Epithelial cell of proximal tubule (primary cell): ENCODE measurements at places on chromosomes 16 and 17. TPM values are rescaled to one million over a fixed set of nuclear protein-coding genes. Genes with fewer than 3 reads are reported as not detected.

The KCNG4 gene
- not detected in 2 replicates for total RNA-seq

- DNase-seq, result no peak
Observed at GRCh38 chr16:86342161-86342834, 168.0 kb upstream of the FOXF1 start.

DNA sequence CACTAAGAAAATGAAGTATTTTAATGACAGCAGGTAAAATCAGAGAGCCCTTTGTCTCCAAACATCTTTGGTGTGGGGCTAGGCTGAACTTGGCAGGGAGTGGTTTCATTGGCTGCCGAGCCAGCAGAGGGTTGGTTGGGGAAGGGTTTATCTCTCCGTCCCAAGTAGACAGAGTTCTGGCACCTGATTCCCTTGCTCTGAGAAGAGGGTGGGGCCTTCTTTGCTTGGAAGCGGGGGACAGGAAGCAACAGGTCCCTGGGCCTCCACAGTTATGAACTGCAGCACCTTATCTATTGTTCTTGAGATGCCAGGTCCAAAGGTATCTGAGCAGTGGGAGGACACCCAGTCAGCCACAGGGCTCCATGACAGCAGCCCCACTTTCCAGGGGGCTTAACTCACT is 12.3 kb upstream of the CDH1 start:
- DNase-seq, result no peak

DNA sequence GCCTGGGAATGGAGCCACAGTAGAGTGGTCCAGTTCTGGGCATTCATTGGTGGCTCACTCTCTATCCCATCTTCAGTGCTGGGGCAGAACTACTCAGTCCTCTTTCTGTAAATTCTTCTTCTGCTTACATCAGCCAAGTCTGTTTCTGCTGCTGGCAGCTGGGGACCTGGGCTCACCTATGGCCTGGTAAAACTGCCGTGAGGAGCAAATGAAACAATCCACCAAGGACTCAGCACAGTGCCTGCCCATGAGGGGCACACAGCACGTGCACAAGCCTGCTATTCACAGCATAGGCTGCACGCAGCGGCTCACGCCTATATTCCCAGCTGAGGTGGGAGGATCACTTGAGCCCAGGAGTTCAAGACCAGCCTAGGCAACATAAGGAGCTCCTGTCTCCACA is 30.9 kb upstream of the SNN start:
- no peak for DNase-seq

- DNase-seq, result no peak
Observed at GRCh38 chr17:38317081-38317480, 20.1 kb downstream of the MRPL45 start.

- no peak for DNase-seq
Observed at GRCh38 chr17:40312131-40312731, 3.3 kb downstream of the RARA start.

DNA sequence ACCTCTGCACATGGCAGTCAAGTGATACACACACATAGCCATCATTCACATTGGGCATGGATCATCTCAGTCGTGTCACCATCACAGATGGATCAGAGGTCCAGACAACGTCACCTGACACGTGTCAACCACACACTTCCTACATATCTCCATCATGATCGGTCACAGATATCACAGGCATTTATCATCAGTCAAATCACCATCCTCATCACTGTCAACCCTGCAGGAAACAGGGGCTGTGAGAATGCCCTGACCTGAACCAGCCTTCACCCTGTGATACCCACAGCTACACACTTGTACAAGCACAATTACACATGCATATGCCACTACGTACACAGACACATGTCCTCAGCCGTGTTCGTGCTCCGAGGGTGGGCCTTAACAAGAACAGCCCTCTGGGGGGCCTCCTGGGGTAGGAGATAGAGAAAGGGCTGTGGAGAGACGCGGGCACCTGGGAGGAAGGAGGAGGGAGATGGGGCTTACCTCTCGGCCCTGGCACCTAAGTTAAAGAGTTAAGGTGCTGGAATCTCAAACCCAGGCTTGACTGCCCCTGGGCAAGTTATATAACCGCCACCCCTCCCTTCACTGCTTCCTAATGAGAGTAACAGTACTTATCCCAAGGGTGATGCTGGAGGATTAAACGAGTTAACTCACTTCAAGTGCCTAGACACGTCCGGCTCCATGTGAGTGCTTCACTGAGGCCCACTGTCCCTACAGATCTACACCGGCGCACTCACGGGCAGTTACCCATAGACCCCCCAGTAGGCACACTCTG is 1.1 kb downstream of the SLC12A4 start:
- no peak for DNase-seq

DNA sequence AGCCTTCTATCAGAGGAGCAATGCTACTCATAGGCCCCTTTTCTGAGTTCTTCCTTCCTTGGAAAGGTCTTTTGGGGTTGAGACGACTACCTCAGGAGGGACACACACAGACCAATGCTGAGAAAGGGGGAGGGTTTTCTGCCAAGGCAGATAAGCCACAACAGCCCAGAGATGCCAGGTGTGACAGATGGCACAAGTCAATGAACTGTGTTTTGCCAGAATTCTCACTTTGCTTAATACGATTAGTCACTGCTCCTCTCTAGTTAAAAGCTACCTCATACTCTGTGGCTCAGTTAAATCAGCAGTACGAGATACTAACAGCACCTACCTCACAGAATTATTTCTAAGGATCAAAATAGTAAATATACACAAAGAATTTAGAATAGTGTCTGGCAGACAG is 8.0 kb downstream of the BRD7 start:
- DNase-seq, result no peak

DNA sequence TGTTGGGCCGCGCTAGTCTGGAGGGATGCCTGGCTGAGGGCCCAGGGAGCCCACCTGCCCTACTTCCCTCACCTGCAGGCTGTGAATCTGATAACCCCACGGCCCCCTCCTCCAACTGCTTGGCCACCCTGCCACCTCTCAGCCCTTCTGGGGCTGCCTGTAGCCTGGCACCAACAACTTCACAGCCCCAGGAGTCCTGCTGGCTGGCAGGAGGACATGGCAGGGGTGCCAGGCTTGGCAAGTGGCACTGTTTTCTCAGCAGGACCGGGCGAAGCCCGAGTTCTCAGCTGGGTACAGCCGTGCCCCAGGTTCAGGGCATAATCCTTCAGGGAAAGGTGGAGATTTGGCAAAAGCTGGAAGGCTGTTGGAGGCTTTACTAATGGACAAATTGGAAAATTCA is 129.6 kb downstream of the CMIP start:
- DNase-seq, result no peak

The GPR142 gene
- total RNA-seq, result not detected in 2 replicates

- no peak for DNase-seq
Observed at GRCh38 chr16:31214708-31215286, 878 bp downstream of the TRIM72 start.

DNA sequence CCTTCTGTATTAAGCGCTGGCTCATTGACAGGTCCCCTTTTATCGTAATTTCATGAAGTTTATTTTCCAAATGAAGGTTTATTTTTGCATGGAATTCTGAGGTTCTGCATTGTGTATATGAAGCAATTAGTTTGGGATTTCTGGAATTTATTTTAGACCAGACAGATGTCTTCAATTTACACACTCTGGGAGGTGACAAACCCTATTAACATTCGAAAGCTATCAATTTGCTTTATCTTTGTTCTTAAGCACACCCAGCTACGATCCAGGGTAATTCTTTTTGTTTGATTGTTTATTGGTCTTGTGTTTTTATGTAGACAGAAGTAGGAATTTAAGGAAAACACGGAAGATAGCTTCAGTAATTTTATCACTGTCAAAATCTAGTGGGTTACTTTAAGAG is 264.6 kb downstream of the HS3ST3A1 start:
- no peak for DNase-seq

GRCh38 chr16:9049241-9049640 is 42.2 kb upstream of the HAPSTR1 start:
- no peak for DNase-seq

DNA sequence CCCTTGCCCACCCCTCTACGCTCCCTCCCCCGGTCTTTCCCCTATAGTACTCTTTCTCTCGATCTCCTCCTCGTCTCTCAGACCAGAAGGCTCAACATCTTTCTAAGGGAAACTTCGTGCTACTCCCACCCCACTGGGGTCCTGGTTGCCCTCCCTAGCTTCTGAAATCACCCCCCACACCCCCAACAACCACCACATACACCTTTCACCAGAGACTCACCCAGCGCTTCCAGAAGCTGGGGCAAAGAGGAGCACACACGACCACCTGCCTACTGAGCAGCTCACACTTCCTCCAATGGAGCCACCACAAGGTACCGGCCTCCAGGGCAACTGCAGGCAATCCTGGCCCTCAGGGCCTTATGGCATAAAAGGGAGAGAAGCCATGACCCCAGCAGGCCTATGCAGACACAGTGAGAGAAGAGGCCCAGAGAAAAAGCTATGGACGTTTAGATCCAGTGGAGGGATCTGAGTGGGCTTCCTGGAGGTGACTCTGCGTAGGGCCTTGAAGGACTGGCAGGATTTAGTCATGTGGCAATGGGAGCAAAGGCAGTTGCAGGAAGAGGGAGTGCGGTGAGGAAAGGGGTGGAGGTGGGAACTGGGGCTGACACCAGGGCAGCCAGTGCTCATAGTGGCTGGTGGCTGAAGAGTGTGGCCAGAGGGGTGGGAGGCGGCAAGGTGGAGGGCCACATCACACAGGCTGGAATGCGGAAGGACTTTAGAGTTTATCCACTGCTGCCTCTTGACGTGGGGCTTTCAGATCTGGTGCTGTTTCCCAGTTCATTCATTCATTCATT is 12.1 kb upstream of the TMEM92 start:
- DNase-seq, result no peak

The TBC1D3G gene
- not detected in 2 replicates for total RNA-seq

DNA sequence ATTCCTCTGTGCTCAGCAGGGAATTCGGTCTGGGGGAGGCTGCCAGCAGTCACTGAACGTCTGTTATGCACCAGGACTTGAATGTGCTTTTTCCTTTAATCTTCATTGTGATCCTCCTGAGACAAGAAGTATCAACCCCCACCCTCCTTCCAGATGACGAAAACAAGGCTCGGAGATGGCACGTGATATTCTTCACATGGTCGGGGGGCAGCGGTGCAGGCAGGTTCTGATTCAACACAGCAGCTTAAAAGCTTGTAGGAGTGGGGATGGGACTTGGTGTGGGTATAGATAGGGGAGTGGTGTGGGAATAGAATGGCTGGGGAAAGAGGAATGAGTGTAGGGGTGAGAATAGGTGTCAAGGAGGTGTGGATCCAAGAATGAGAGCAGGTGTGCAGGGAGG is 6.4 kb downstream of the NECAB2 start:
- no peak for DNase-seq

- no peak for DNase-seq
Observed at GRCh38 chr16:59108374-59108773, 374.3 kb upstream of the GOT2 start.

The FOXL1 gene
- total RNA-seq, result 11.6 and 14.6 TPM in 2 replicates

GRCh38 chr16:23699100-23699499 is 13.9 kb downstream of the ERN2 start:
- DNase-seq, result no peak

- no peak for DNase-seq
Observed at GRCh38 chr16:86089334-86089900, 190.5 kb downstream of the IRF8 start.

GRCh38 chr17:75650874-75651273 is 16.1 kb downstream of the RECQL5 start:
- DNase-seq, result no peak

DNA sequence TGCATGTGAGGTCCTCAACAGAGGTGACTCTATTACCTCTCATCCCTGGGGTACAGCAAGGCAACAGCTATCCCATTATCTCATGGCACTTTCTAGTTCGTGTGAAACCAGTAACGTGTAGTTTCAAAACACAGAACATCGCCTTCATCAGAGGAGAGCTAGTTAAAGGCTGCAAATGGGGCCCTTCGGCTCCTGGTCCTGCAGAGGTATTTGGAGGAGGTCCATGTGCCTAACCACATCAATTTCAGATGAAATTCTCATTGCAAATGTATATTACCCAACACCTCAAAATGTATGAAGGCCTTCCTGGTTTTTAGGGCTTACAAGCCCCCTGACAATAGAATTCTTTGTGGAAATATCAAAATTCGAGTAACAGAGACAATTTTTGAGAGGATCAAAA is 95.7 kb upstream of the PSMD7 start:
- DNase-seq, result no peak

- DNase-seq, result peak; percentile 93
Observed at GRCh38 chr17:35433075-35433894, 985 bp upstream of the SLFN12 start.

The IGFBP4 gene
- 57.6 and 67.7 TPM in 2 replicates for total RNA-seq
